ENCODE measurements at places on chromosomes 3 and 15.

GRCh38 chr3:126125781-126126251 is 41.9 kb upstream of the SLC41A3 start:
- DNase-seq = no peak

DNA sequence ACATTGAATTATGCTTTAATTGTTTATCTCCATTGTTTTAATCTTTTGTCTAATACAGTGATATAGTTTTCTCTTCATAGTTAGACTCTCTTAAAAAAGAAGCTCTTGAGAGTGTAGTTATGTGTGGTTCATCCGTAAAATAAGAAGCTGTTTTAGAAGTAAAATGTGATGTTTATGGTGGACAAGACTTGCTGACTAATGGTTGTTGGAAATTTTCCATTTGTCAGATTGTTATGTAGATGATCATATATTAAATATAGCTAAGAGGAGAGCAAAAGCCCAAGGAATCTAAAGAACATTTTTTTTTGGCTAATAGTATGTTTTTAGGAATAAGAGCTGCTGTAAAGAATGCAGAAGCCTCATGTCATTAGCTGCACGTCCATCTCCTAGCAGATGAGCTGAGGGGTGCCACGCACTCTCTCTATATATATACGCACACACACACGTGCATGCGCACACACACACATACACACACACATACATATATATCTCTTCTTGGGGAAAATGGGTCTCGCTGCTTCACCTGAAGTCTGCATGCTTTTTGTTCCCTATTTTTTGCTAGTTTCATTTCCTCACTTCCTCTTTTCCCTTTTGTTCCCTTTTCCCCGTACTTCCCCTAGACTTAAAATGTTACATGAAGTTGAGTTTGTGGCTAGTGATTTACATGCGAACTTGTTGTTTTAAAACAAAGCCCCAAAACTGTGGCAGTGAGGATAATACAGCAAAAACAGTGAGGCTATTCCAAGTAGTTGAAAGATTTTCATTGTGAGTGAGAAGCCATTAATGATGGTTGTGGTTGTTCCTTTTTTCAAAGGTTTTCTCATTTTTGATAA is 107.8 kb downstream of the MBNL1 start:
- no peak for DNase-seq

DNA sequence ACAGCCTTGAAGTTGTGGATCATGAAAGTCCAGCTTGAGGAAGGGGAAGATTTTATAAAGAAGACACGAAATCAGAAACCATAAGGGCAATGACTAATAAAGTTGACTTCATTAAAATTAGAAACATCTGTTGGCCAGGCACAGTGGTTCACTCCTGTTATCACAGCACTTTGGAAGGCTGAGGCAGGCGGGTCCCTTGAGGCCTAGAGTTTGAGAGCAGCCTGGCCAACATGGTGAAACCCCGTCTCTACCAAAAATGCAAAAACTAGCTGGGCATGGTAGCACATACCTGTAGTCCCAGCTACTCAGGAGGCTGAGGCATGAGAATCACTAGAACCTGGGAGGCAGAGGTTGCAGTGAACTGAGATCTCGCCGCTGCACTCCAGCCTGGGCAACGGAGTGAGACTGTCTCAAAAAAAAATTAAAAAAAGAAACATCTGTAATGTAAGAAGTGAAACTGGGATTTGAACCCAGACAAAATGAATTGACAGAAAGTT is 7.9 kb upstream of the UBXN7 start:
- no peak for DNase-seq

DNA sequence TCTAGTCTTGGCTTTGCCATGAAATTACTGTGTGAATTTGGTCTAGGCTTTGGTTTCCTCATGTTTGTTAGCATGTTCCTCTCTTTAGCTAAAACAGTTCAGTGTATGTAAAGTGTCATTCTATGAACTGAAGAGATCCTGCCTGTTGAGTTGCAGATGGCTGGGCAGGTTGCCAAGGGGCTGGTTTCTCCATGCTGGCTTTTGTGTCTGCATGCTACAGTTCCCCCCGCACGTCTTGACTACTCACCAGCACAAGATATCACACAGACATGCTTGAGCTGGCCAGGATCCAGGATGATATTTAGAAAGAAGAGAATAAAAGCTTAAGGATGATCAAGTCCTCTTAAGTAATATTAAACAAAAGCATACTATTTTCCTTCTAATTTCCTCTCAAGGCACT is 90.2 kb downstream of the CERS3 start:
- DNase-seq = no peak

GRCh38 chr3:10772271-10773161 is 43.5 kb upstream of the SLC6A11 start:
- no peak for DNase-seq

- no peak for DNase-seq
Observed at GRCh38 chr3:126354776-126355175, 2.4 kb downstream of the KLF15 start.

- no peak for DNase-seq
Observed at GRCh38 chr3:36875397-36875796, 69.5 kb downstream of the TRANK1 start.

DNA sequence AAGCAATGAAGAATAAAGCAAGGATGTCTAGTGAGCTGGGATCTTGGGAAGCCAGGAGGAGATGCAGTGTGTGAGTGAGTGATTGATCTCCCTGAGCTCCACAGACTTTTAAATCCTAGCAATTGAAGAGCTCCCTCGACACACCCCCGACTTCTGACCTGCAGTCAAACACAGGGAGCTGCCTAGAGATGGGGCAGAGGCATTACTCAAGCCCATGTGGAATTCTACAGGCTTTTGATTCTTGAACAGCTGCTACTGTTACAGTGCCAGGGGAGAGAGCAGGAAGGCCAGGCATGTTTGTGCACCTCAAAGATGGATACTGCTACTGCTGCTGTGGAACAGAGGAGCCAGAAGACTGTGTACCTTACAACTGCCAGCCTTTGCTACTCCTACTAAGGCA is 1403.1 kb upstream of the ALCAM start:
- no peak for DNase-seq
